T1000 (cell line): ENCODE measurements at places on chromosomes 12 and 14.
A peak's percentile ranks its signal among the peaks of the same experiment; 100 is the strongest.

DNA sequence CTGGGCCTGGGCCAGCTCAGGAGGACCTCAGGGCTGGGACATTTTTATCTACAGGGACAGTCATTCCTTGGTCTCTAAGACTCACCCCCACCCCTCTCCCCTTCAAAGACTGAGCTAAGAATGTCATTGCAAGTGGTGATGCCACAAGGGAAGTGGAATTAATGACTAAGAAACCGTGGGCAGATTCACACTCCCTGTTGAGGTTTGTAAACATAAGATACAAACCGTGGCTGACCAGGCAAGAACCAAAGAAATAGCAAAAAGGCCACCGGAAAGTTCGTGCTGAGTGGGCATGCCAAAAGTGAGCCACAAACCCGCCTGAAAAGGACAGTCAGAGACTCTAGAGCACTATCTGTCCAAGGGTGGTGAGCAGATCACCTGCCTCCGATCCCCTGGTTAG is 25.7 kb downstream of the NUAK1 start:
- DNase-seq, result no peak

- DNase-seq, result no peak
Measured at GRCh38 chr14:32823706-32824105, 115.0 kb upstream of the NPAS3 start.

DNA sequence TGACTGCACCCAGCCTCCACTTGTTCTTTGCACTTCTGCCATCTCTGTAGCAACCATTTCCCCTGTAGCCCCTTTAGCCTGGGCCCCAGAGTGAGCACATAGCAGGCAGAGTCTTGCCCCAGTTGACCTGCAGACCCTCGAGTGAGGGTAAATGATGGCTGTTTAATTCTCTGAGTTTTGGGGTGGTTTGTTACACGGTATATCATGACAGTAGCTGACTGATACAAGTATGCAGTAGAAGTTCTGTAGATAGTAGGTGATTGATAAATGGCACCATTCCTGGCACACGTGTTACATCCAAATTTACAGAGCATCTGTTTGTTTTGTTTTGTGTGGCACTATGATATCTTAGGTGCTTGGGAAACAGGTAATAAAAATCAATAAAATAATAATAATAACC is 32.4 kb downstream of the CALM1 start:
- no peak for DNase-seq

- DNase-seq, result no peak
Measured at GRCh38 chr12:127113945-127114344, 1153.0 kb upstream of the TMEM132C start.

GRCh38 chr12:84054811-84055210 is 857.8 kb downstream of the SLC6A15 start:
- DNase-seq, result no peak

GRCh38 chr14:77337880-77338279 is 17.0 kb downstream of the GSTZ1 start:
- DNase-seq, result no peak

DNA sequence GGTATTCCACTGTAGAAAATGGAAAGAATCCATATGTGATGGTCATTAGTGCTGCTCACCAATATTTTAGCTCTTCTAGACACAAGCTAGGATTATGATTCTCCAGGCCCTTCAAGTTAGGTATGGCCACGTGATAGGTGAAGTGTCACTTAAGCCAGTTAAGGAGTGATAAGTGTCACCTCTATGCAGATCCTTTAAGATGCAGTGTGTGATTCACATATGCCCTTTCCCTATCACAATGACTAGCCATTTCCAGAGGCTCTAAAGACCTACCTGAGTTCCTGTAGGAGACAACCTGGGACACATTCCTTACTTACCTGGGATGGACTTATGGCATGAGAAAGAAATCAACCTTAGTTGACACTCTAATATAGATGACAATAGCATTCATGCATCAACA is 343.2 kb downstream of the NELL2 start:
- no peak for DNase-seq

DNA sequence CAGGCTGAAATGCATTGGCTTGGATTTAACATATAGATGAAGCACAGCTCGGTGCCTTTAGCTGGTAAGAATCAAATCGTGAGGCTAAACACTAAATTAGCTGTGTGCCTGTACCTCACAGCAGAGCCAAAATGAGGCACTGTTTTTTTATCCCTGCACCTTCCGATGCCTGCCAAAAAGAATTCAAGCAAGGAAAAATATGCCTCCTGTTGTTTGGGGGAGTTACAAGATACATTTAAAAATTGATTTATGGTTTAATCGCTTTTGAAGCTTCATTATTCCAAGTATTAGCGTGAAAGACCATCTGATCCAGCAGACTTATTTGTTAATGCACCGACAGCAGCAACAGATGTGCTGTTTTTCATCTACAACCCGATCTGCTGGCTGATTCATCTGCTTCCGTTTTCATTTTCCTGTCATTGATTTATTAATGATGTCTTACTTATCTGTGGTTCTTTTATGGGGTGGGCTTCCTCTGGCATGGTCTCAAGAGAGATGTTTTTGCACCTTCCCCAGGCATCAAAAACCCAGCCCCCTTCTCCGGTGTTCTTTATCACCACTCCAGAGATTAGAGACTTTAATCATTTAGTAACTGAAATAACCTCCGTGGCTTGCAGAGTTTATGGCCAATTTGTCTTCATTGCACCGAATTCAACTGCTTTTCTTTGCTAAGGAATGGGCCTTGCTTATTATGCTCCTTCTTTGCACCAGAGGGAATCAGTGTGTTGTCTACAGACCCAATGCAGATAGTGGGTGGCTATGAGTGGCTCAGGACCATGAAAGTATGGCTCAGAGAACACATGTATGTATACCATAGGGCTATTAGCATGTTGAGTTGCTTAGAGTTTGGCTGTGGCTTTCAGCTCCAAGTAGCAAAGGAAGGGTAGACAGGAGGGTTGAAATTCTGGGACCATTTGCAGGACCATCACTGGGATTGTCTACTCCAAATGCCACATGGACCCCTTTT is 166.8 kb upstream of the TMEM260 start:
- no peak for DNase-seq

DNA sequence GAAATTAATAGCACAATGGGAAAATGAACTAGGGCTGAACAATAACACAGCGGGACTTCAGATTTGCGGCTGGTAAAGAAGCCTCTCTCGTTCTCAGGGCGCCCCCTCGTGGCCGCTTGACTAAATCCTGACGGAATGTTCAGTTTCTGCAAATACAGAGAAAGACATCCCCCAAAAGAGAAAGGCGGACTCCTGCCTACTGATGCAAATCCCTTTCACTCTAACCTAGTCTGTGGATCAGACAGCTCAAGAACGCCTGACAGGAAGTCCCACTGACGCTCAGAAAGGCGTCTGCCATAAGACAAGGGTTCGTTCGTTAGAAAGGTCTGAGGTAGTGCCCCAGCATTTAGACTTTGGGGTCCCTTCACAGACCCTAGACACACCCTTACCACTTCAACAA is 2.5 kb downstream of the NUAK1 start:
- peak; percentile 69 for DNase-seq

- DNase-seq, result no peak
Measured at GRCh38 chr12:51018956-51019355, 7.2 kb downstream of the SLC11A2 start.

- DNase-seq, result no peak
Measured at GRCh38 chr12:19130224-19131024, 891 bp downstream of the PLEKHA5 start.
